ENCODE measurements at places on chromosomes 7 and 10. TPM values are rescaled to one million over a fixed set of nuclear protein-coding genes. Genes with fewer than 3 reads are reported as not detected.

DNA sequence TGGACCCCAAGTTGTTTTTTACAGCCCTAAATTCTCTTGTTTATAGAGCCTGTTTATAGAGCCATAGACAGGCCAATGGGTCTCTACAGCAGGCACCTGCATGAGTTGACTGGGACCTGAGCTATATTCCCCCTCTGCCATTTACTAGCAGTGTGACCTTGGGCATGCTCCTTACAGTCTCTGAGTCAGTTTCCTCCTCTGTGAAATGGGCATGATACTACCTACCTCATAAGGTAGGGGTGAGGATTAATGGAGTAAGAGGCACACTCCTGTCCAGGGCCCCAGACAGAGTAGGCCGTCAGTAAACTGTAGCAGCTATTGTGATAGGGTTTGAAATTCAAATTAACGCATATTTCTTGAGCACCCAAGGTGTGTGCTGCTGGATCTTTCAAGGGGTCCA lies 138.1 kb downstream of the TCF7L2 start:
- no peak overlapping the region for H3K4me3 ChIP-seq
- H3K27ac ChIP-seq: no peak overlapping the region

GRCh38 chr10:11338160-11338844 lies 273.1 kb downstream of the USP6NL start:
- peaks cover 8% of the 10 kb centered on the region for H3K36me3 ChIP-seq
- no peak overlapping the region for H3K4me3 ChIP-seq

- DNase-seq: no peak
- H3K4me3 ChIP-seq: no peak overlapping the region
- peak overlapping the region; percentile 81 for H3K27ac ChIP-seq
- peaks cover 11% of the 10 kb centered on the region for H3K36me3 ChIP-seq
- no peaks in the 10 kb centered on the region for H3K27me3 ChIP-seq
Measured at GRCh38 chr7:133355325-133355708, 102.4 kb downstream of the EXOC4 start.

DNA sequence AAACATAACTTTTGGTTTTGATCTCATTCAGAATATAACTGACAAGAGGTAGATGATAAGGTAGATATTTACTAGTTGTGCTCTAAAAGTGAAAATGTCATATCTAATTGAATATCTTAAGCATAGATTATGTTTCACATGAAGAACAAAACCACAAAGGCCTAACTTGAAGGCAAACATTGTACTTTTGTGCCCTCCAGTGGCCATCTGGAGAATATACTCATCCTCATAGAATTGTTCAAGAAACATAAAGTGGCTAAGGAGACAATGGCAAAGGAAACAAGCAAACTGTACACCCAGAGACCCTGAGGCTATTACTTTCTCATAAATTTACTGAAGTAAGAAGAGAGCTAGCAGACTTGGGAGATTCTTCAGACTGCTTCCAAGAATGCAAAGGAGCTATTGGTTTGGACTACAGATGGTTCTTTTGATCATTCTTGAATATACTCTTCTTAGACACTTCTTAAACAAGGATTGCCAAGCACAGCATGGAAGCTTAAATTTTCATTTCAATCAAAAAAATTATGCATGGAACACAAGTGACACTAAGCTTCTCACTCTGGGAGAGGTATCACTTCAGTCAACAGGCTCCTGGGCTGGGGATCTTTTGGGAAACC lies 98.2 kb upstream of the DKK1 start:
- peak overlapping the region; percentile 88 for H3K27ac ChIP-seq
- no peaks in the 10 kb centered on the region for H3K36me3 ChIP-seq
- H3K27me3 ChIP-seq: no peaks in the 10 kb centered on the region
- DNase-seq: no peak
- H3K4me1 ChIP-seq: peaks cover 27% of the 10 kb centered on the region

The IL6 gene
- 0.45 TPM for total RNA-seq

DNA sequence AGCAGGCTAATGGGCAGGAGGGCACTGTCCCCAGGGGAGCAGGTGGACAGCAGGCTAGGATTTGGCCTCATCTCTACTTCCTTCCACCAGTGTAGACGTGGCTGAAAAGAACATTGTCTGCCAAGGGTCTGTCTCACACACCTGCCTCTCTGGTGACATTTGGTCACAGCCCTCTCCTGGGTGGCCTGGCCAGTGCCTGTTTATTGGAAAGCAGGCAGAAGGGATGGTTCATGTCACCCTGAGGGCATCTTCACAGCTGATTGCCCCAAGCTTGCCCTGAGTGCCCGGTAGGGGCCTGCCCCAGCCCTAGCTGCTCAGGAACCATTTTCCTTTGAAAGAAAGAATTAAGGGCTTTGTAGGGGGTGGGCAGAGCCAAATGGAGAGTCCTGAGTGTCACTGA lies 138.7 kb downstream of the C10orf105 start:
- no peak overlapping the region for H3K27ac ChIP-seq
- H3K27me3 ChIP-seq: peaks cover 19% of the 10 kb centered on the region
- no peak overlapping the region for H3K4me3 ChIP-seq
- no peak for DNase-seq
- H3K4me1 ChIP-seq: no peaks in the 10 kb centered on the region

DNA sequence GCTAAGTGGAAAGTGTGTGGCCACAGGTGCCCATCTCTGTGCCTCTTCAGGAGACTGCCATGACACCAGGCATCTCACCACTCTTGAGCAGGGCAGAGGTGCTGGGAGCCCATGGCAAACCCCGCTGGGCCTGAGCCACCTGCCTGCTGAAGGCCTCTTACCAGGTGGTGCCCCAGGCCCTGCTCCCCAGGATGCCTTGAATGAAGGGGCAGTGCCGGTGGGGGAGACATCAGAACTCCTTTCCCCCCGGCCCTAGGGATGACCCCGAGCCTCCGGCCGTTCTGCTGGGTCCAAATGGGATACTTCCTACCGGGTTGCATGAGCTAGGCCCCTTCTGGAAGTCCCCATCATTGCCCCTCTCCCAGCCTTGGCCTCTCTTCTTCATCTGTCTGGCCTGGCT lies 37.6 kb downstream of the UNC5B start:
- DNase-seq: no peak
- no peak overlapping the region for H3K27ac ChIP-seq
- H3K4me1 ChIP-seq: peaks cover 38% of the 10 kb centered on the region
- no peaks in the 10 kb centered on the region for H3K36me3 ChIP-seq

The SCIN gene
- total RNA-seq: 0.65 TPM

The PVRIG gene
- total RNA-seq: not detected

The C10orf62 gene
- not detected for total RNA-seq

- no peaks in the 10 kb centered on the region for H3K27me3 ChIP-seq
- no peak overlapping the region for H3K27ac ChIP-seq
- no peak for DNase-seq
- H3K36me3 ChIP-seq: peaks cover 1% of the 10 kb centered on the region
- peaks cover 13% of the 10 kb centered on the region for H3K4me1 ChIP-seq
- no peak overlapping the region for H3K4me3 ChIP-seq
Measured at GRCh38 chr7:23277359-23277989, 21.7 kb upstream of the MALSU1 start.

- DNase-seq: no peak
- H3K36me3 ChIP-seq: peaks cover 5% of the 10 kb centered on the region
- no peak overlapping the region for H3K27ac ChIP-seq
- no peaks in the 10 kb centered on the region for H3K4me1 ChIP-seq
- no peaks in the 10 kb centered on the region for H3K27me3 ChIP-seq
Measured at GRCh38 chr7:22751341-22751740, 24.3 kb downstream of the IL6 start.

DNA sequence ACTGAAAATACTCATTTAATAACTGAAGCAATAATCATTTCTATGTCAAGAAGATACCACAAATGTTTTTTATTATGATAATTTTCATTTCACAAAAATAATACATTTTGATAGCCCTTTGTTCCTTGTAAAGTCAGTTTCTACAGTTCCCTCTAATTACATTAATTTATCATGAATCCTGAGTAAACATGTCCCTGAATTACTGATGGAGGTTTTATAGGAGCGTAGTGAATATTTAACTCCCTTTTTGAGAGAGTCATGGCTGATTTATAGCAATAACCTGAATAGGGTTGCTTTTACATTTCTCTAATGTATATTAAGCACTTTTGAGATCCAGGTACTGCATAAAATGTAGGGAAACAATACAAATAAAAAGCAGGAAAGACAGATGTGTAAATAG lies 216.0 kb upstream of the DKK1 start:
- no peaks in the 10 kb centered on the region for H3K27me3 ChIP-seq
- no peak overlapping the region for H3K27ac ChIP-seq
- no peak overlapping the region for H3K4me3 ChIP-seq
- peaks cover 6% of the 10 kb centered on the region for H3K4me1 ChIP-seq
- H3K36me3 ChIP-seq: no peaks in the 10 kb centered on the region
- DNase-seq: no peak

GRCh38 chr10:97297556-97298222 lies 5.3 kb upstream of the ARHGAP19 start:
- no peak overlapping the region for H3K27ac ChIP-seq
- no peaks in the 10 kb centered on the region for H3K27me3 ChIP-seq
- no peak for DNase-seq
- peaks cover 9% of the 10 kb centered on the region for H3K4me1 ChIP-seq
- H3K36me3 ChIP-seq: no peaks in the 10 kb centered on the region
- no peak overlapping the region for H3K4me3 ChIP-seq

DNA sequence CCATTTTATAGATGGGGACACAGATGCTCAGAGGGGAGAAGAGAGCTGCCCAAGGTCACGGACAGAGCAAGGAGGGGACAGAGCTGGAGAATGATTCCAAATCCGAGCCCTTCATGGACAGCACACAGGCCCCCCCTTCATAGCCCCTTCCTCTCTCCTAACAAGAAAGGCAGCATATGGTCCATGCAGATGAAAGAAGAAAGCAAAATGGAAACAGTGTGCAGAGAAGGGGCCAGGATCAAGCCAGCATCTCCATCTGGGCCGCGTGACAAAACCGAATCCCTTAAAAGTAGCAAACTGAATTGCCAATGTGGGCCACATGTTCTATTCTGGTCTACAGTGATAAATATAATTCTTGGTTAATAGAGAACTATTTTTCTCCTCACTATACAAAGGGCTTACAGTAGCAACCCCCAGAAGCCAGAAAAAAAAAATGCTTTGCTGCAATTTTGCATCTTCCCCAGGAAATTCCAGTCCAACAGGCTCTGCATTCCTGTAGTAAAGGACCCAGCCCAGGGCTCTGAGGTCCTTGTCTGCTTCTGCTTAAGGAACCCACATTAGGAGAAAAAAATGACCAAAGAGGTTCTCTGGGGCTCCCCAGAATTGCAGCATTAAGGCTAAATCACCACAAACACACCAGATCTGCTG lies 7.8 kb downstream of the CPXM2 start:
- peaks cover 16% of the 10 kb centered on the region for H3K27me3 ChIP-seq
- H3K27ac ChIP-seq: no peak overlapping the region

DNA sequence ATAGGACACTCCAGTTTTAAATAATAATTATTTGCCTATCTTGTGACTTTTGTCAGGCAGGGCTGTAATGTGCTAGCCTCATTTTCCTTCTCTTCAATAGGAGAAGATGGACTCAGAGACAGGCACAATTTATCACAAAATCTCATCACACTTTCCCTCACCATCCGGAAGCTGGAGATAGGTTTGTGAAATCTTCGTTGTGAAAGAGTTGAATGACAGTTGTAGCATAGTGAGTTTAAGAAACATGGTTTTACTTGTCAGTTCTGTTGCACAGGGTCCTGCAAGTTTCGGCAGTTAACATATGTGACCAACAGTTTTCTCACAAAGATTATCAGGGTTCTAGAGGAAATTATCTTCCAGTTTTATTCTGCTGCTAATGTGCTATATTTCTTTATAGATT lies 37.7 kb upstream of the MAP3K8 start:
- no peak overlapping the region for H3K4me3 ChIP-seq
- DNase-seq: no peak
- no peaks in the 10 kb centered on the region for H3K36me3 ChIP-seq
- peaks cover 33% of the 10 kb centered on the region for H3K27me3 ChIP-seq

The GPRIN2 gene
- total RNA-seq: 5.7 TPM

DNA sequence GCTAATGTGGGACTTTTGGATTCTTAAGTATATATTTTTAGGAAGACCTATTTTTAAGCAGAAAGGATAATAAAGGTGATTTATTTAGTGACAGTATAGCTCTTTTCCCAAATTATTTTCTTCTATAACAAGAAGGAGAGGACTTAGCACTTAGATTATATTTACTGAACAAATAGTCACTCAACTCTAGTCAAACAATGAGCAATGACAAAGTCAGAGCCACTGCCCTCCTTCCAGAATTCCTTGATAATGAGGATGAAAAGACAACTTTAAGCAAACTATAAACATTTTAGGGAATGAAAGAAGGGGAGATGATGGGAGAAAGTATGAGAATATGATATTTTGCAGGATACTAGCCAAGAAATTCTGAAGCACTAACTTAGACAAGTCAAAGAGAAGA lies 293.5 kb upstream of the YAE1 start:
- H3K4me3 ChIP-seq: no peak overlapping the region
- no peaks in the 10 kb centered on the region for H3K27me3 ChIP-seq
- no peak for DNase-seq
- H3K4me1 ChIP-seq: peaks cover 21% of the 10 kb centered on the region
- no peaks in the 10 kb centered on the region for H3K36me3 ChIP-seq
- H3K27ac ChIP-seq: no peak overlapping the region

DNA sequence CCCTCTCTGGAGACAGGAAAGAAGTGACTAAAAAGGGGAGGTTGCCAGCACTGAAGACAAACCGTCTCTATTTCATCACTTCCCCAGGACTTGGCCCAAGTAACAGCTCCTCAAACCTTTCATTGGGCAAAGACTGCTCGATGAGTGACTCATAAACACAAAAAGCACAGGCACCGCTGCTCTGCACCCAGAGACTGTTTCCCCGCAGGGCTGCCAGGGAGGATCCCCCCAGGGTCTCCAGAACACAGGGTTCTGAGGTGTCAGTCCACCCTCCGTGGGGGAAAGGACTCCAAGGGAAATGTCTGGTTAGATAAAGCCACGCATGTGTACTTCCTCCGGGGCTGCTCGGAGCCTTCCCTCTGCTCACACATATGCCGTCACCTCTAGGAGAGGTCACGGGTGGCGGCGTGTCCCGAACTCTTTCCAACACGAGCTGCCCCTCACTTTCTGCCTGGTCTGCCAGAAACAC lies 59.9 kb downstream of the INSIG1 start:
- no peak overlapping the region for H3K4me3 ChIP-seq
- H3K27me3 ChIP-seq: peaks cover 79% of the 10 kb centered on the region
- H3K4me1 ChIP-seq: no peaks in the 10 kb centered on the region
- H3K27ac ChIP-seq: no peak overlapping the region
- no peaks in the 10 kb centered on the region for H3K36me3 ChIP-seq

Data from chondrocyte (in vitro differentiated cells).